ENCODE measurements at places on chromosomes 6 and 20.
A peak's percentile ranks its signal among the peaks of the same experiment; 100 is the strongest.

- no peak for DNase-seq
Measured at GRCh38 chr20:38144598-38144973, 20.5 kb downstream of the TGM2 start.

GRCh38 chr6:102187186-102187585, 793.7 kb downstream of the GRIK2 start:
- no peak for DNase-seq

DNA sequence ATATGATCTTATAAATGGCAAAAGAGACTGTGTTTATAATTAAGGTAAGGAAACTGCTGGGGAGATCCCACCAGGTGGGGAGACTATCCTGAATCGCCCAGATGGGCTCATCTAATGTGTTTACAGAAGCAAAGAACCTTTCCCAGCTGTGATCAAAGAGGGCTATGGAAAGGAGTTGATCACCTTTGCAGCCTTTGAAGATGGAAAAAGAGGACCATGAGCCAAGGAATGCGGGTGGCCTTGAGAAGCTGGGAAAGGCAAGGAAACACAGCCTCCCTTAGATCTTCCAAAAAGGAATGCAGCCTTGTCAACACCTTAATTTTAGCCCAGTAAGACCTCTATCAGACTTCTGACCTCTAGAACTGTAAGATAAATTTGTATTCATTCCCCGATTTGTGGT, 66.5 kb upstream of the ADGRG6 start:
- no peak for DNase-seq

GRCh38 chr20:61613917-61614705, 362.1 kb downstream of the CDH4 start:
- no peak for DNase-seq

- DNase-seq: no peak
Measured at GRCh38 chr20:64104667-64105451, 2.5 kb downstream of the NPBWR2 start.

GRCh38 chr6:39496915-39497314, 174.4 kb upstream of the KCNK16 start:
- DNase-seq: no peak

- DNase-seq: no peak
Measured at GRCh38 chr20:3177746-3178485, 4.6 kb upstream of the LZTS3 start.

DNA sequence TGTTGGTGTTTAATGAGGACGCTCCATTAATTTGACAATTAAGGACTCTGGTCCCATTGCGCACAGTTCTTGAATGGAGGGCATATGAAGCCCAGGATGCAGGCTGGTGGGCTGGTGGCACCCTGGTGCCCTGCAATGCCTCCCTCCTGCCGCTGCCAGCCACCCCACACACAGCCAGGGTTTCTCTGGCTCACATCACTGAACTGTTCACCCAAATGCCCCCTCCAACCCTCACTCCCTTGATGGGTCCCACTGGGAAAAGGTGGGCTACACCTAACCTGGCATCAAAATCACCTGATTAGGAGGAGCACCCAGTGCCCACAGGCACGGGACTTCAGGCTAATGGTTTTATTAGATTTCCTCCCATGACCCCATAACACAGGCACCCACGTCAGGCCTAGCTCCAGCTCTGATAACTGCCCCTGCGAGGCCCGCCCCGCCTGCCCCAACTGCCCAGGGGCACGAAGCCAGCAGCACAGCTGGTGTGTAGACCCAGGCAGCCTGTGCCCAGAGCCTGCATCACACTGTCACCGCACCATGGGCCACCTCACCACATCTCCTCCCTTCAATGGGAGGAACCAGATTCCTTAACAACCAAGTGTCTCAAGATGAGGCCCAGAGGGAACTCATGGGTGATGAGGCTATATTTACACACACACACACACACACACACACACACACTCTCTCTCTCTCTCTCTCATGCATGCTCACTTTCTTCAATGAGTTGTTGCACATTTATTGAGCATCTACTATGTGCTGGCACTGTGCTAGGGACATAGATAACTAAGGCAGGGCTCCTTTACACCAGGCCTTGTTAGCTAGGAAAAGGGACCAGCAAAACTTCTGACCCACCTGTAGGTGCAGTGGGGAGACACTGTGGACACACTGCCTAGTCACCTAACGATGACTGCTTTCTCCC, 107.3 kb downstream of the NOL4L start:
- no peak for DNase-seq

DNA sequence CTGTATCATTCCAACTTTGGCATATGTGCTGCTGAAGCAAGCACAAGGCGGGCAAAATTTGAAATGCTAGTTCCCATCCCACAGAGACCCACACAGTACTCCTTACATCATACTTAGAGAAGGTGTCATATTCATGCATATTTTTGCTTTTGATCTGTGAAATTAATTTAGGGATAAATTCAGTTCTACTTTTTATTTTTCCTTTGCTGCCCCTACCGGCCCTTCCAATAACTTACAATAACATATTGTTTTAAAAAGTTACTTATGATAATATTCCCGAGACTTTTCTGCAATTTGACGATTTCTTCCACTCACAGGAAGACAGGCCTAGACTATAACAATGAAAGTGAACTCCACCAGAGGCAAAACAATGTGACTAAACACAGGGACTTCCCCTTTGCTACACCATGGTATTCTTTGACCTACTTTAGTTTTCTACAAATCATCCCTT, 35.0 kb downstream of the SESN1 start:
- DNase-seq: peak; percentile 21

DNA sequence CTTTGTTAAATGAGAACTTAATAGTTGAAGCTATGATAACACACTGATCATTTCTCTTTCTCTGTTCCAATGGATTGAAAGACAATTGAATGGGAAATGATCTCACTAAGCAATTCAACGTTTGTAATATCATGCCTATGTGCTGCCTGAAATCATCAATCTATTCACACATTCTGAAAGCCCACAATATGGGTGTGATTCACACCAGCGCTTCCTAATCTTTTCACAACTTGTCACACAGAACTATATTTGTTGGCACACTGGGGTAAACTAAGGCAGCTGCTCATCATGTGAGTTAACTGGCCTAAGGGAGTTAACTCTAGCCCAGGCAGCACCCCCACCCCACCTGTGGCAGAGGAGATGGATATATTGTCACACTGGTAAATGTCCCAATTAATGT, 37.1 kb upstream of the UTRN start:
- DNase-seq: no peak

DNA sequence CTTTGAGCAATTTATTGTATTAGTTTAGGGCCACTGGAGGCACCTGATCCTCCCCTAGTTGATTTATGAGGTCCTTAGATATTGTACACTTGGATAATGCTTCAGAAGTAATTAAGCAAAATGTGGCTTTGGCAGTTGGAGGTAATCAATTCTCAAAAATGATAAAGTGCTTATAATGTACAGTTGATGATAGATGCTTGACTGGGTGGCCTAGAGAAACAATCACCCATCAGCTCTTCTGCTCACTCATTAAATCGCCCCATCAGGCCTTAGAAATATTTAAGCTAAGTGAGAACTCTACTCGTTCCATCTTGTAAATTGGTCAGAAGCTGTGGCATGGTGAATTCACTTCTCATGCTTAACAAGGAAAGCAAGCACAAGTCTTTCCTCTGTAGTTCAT, 349.9 kb downstream of the SAMD5 start:
- DNase-seq: no peak

DNA sequence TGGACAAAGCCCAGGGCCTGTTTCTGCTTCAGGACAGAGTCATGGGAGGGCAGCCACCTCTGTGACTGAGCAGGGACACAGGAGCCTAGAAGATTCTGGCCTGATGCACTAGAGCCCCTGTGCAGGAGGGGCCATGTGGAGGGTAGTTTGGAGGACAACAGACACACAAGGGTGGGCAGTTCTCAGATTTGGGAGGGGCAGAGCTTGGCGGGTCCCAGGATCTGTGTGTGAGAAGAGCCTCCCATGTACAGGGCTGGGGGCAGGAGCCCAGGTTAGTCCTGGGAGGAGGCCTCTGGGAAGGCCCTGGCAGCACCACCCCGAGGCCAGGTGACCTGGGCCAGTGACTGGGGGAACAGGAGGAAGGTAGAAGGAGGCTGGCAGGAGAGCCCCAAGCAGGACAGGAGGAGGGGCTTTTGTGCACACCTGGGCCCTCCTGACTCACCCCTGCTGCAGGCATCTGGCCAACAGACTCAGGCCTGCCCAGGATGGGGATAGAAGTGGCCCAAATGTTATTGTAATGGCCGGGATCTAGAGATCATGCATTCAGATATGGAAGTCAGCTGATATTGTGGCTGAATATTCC, 1.4 kb upstream of the ULBP3 start:
- DNase-seq: no peak

GRCh38 chr6:1767481-1768246, 157.9 kb downstream of the FOXC1 start:
- DNase-seq: no peak

DNA sequence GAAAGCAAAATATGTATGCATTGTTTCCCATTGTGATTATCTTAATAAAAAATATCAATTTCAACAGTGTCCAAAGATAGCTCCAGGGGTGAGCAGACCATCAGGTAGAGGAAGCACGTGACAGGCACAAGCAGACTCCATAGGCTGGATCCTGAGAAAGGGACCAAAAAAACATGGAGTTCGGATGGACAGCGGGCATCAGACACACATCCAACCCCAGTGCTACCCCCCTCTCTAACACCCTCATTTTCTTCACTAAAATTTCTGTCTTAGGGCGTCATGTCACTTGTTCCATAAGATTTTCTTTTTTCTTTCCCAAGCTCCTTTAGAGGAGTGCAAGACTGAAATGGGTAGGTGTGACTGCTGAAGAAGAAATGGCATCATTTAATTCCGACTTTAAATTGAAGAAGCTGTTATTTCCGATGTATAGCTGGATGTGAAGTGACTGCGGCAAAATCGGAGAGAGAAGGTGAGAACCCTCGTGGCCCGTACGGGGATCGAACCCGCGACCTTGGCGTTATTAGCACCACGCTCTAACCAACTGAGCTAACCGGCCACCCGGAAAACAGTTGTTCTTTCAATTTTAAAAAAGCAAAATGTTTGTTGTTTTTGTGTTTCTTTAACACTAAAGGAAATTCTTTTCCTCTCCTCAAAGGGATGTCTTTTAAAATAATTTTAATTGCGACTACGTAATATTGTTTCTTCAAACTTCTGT, 10.3 kb upstream of the PRSS16 start:
- no peak for DNase-seq

GRCh38 chr6:4320860-4321259, 185.5 kb upstream of the ECI2 start:
- no peak for DNase-seq

GRCh38 chr6:56372406-56372995, 125.1 kb upstream of the COL21A1 start:
- no peak for DNase-seq

DNA sequence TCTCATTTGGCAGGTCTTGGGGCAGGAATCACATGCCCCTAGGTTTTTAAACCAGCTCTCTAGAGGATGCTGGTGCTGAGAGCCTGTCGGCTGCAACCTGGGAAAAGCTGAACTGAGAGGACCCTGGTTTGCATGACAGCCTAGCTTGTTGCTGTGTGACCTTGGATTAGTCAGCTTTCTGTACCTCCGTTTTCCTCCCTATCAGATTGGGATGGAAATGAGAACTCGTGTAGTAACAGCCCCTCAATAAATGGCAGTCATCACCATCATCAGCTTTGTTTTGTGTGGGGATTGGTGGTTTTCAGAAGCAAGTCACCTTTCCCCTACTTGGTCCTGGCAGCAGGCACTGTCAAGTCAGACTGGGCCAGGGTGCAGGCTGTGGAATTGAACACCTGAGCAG, 75.2 kb upstream of the MYL9 start:
- DNase-seq: no peak

DNA sequence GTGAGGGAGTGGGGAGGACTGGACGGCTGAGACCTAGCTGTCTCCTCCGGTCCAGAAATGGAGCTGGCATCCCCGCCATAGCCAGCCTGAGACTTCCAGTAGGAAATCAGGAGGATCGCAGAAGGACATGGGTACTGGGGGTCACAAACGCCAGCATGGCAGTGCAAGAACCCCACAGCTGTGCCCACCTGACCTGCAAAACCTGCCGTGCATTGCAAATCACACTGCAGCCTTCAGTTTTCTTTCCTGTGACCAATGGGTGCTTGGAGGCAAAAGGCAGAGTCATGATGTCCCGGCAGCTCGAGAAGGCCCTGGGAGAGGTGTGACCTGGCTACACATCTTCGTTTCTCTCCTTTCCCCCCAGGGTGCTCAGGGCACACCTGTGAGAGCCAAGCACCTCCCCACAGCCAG, 23.3 kb upstream of the PHACTR3 start:
- DNase-seq: no peak

DNA sequence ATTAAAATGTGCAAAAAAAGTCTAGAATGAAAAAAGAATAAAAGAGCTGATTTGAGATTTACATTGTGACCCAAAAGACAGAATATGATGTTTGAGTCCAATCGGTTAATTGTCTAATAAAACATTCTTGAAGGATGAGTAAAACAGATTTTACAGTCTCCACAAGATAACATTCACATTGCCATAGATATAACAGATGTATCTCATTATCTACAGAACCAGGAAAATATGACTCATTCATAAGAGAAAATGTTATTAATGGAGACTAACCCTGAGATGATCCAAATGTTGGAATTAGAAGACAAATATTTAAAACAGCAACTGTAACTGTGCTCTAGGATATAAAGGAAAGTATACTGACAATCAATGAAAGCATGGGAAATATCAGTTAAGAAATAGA, 141.7 kb downstream of the RFX6 start:
- DNase-seq: no peak

- no peak for DNase-seq
Measured at GRCh38 chr6:3455147-3455568, 1.7 kb downstream of the SLC22A23 start.

- DNase-seq: no peak
Measured at GRCh38 chr20:42276718-42277602, 658.8 kb upstream of the CHD6 start.

- no peak for DNase-seq
Measured at GRCh38 chr6:108555399-108556052, 5.2 kb upstream of the FOXO3 start.

DNA sequence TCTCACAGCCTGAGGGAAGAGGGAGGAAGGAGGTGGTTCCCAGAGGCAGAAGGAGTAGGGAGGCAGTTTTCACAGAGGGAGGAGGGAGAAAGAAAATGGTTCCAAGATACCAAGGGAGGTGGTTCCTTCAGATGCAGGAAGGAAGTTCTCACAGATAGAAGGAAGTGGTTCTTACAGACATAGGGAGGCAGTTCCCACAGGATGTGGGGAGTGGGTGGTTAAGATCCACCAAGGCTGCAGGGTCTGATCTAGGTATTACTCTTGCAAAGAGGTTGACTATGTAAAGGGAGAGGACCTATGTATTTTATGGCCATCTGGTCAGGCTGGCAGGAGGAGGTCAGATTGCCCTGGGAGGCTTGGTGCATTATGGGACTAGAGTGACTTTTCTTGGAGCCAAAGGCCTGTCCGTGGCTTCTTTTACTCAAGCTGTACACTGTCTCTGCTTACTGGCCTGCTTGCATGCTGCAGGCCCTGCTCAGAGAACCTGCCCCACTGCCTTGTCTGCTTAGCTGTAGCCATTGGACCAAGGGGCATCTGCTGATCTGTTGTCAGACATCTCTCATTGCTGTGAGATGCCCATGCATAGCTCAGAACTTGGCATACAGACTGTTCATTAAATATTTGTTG, 283.7 kb downstream of the DHX35 start:
- no peak for DNase-seq
